Frontal cortex (tissue), 4 donors: ENCODE measurements at places on chromosomes 5 and 9.

DNA sequence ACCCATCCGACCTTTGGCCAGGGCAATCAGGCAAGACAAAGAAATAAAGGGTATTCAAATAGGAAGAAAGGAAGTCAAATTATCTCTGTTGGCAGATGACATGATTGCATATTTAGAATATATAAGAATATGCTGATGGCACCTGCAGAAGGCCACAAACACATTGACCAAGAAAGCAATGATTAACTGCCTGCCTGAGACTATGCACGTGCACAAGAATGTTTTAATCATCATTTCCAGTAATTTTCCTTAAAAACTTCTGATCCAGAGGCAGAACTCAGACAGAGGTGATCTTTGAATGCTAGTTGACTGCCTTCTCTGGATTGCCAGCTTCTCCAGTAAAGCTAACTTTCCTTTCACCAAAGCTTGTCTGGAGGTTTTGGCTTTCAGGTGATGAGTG, 260.2 kb downstream of the DTWD2 start:
- no peak for DNase-seq

DNA sequence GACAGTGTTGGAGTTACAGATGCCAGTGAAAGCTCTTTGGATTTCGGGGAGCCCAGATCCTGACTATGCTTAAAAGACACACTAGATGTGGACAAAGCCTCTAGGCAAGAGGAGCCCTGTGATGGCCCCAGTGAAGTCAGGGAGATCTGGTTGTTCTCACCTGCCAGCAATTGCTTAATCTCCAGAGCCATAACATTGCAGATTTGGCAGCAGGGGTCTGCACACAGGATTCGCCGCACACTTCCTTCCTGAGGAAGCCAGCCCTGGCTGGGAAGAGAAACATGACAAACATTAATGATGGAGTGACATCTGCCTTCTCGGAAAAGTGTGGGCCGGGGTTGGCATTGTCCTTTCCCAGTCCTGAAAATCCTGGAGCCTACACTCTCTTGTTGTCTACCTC, 65.2 kb upstream of the PHF24 start:
- DNase-seq, result no peak

DNA sequence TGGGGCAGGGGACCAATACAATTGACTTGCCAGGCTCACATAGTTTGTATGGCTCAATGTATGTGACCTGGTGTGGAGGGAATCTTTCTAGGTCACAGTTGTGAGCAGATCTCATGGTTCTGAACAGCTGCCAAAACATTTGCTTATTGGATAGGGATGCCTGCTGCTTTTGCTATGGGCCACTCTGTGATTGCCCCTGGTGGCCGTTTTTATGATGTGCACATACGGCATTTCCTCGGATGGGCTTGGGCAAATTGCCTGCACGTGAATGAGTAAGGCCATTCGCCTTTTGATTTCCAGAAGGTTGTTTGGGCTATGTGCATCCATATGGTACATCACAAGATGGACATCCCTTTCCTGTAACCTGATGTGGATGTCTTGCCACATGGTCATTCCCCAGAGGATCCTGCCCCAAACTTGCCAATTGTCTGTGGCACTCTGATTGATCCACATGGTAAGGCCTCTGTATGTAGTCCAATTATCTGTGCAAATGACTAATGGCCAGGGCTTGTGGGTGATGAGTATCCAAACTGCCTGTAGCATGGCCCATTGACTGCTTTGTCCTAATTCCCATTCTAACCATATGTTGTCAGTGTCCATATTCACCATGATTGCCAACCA, 10.7 kb upstream of the SLC22A4 start:
- DNase-seq, result no peak

- no peak for DNase-seq
Measured at GRCh38 chr5:37492778-37493555, 113.8 kb downstream of the WDR70 start.

DNA sequence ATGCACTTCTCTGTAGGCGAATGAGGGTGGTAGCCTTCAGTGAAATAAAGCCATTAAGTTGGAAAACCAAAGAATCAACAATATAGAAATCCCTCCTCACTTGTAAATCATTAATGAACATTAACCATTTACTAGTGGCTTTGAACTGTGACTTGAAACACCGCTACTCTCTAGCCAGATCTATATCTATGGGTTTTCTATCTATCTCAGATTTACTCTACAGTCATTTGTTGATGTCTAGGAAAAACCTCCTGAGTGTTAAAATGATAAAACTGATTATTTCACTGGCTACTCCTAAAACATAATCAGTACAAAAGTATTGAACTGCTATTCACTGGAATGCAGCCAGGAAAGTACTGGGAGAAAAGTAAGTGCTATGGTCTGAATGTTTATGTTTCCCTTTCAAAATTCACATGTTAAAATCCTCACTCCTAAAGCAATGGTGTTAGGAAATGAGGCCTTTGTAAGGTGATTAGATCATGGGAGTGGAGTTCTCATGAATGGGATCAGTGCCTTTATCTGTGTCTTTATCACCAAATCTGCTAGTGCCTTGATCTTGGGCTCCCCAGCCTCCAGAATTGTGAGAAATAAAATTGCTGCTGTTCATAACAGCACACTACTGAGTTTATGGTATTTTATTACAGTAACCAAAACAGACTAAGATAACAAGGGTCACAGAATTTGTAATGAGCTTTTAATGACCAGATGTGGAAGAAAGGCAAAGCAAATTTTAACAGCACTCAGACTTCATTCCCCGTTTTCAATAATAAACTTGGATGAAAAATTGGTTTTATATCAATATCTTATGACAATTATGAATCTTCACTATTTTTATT, 8.6 kb upstream of the OXCT1 start:
- DNase-seq, result no peak
